Right lung (tissue), 10 donors: ENCODE measurements at places on chromosomes 11 and 22.

GRCh38 chr11:61682906-61683675 lies 2.9 kb downstream of the DAGLA start:
- DNase-seq, result no peak

DNA sequence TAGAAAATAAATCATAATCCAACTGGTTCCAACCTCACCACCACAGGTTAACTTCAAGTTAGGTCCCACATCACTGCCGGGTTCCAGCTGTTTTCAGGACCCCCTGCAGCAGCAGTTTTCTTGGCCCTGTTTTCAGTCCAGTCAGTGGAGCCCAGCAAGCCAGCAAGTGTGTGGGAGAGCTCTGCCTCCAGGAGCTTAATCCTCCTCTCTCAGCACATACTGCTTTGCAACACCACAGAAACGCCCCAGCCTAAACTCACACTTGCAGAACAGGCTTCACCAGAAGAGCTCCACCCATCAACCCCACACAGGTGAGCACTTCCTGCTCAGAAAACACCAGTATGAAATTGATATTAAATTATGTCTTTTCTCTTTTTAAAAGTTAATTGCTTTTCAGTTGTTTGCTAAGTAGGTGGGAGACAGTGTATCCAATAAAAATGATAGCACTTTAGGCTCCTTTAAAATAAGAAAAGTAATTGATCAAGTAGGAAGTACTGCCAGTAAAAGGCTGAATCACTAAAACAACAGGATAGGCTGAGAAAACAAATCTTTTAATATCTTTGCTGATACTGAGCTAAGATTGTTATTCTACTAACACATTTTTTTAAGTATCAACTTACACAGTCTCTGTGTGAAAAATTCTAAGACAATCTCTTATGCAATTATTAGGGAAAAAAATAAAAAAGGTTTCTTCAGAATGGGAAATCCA lies 81.5 kb upstream of the TP53AIP1 start:
- DNase-seq, result peak; percentile 35

- DNase-seq, result no peak
These were observed 35.4 kb upstream of the WNT7B start for GRCh38 chr22:46012182-46012880.

DNA sequence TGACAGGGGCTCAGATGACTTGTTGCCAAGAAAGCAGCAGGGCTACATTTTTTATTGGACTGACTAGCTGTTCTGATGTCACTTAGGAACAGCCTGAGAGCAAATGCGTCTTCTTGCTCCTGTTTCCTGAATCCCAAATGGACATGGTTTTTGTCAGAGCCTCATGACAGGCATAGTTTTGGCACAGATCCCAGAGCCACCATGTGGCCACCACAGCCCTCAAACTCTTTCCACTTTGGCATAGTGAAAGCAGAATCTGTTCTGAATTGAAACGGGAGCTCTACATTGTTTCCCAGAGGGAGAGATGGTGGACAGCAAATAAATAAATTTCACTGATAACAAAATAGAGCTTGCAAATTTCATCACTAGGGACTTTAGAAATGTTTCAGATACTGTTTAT lies 222.2 kb downstream of the C11orf87 start:
- DNase-seq, result no peak

DNA sequence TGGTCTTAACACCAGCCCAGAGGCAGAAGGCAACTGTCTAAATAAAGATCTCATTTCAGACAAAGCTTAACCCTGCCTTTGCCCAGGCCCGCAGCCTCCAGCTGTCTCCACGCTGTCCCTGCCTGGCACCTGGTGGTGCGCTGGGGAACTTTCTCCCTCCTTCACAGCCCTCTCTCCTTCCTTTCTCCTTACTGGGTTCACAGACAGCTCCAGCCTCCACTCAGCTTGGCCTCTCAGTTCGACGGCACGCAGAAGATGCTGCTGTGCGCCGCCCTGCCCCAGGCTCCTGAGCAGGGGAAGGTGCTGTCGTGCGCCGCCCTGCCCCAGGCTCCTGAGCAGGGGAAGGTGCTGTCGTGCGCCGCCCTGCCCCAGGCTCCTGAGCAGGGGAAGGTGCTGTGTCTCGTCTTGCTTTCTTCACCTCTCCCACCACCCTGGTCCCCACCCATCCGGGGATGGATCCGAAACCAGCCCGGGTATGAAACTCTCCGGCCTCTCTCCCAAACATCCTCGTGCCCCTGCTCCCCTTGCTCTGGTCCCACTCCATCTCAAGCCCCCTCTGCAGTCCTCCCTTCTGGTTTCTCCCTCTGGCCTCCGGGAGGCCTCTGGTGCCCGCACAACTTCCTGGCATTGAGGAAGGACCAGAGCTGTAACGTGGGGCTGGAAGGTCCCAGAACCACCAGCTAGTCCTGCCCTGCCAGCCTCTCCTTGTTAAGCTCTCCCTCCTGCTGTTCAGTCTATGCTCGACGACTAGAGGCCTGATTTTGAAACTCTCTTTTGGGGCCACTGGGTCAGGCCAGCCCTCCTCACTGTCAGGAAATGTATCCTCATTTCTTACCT lies 22.9 kb upstream of the JAM3 start:
- DNase-seq, result no peak

- no peak for DNase-seq
These were observed 86.3 kb upstream of the BLID start for GRCh38 chr11:122202161-122202950.

- no peak for DNase-seq
These were observed 156.8 kb downstream of the MYO18B start for GRCh38 chr22:25898707-25899365.

DNA sequence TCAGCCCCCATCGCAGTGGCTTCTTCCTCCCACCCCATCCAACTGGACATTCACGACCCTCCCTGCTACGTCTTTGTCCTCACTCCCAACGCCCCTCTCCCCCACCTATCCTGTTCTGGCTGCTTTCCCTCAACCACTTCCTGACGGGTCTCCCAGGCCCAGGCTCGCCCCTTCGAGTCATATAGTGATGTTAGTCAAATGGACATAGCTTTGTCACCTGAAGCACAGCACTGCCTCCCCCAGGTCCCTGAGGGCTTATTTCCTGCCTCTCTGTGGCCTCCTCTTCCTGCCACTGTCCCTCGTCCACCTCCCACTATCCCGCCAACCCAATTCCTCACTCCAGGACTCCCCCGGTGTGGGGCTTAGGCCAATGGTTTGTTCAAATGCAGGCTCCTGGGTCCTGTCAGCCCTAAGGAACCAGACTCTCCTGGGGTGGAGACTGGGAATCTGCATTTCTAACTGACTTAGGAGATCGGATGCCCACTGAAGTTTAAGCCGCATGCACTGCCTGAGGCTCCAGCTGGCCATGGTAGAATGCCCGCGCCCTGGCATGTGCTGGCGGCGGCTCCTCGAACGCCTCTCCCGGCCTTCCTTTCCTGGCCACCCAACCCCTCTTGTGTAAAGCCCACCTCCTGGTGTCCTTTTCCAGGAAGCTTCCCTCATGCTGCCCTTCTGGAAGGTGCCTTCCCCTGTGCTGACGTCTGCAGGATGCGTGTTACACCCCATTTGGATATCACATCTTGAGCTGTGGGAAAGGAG lies 18.3 kb downstream of the SUN2 start:
- no peak for DNase-seq

DNA sequence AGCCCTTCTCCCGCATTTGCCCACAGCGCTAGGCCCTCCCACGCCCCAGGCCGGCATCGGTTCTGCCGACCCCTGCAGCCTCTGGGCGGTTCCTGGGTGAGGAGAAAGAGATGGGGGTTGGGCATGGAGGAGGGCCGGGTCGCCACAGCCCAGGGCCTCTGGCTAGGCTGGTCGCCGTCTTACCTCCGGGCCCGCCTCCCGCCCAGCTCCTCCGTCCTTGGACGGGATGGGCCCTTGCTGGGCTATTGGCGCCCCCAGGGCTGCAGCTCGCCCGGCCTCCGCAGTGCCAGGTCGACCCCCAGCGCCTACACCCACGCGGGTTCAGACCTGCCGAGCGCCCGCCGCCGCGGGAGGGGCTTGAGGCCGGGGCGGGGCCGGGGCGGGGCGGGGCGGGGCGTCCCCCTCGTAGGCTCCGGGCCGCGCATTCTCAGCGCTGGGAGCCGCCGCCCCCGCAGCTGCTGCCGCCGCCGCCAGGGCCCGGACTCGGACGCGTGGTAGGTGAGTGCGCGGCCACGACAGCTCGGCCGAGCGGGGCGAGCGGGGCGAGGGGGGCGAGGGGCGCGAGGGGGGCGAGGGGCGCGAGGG lies at the start of gene CD151:
Gene CD151, plus strand, starts transcription at position 424 of the 585 bp plus-strand sequence. CDS start 3,118 bp downstream, outside the sequence.
- no peak for DNase-seq
